ENCODE measurements at places on chromosomes 7 and 10. TPM values are rescaled to one million over a fixed set of nuclear protein-coding genes. Genes with fewer than 3 reads are reported as not detected.

The INA gene
- not detected for total RNA-seq

The C10orf105 gene
- total RNA-seq: 0.53 TPM

The ADCYAP1R1 gene
- 9.1 TPM for total RNA-seq

The KCNMA1 gene
- 10.7 TPM for total RNA-seq

The TMED4 gene
- 67.9 TPM for total RNA-seq

The FXYD4 gene
- total RNA-seq: not detected
